ENCODE measurements at places on chromosomes 7 and 10.
A peak's percentile ranks its signal among the peaks of the same experiment; 100 is the strongest.

DNA sequence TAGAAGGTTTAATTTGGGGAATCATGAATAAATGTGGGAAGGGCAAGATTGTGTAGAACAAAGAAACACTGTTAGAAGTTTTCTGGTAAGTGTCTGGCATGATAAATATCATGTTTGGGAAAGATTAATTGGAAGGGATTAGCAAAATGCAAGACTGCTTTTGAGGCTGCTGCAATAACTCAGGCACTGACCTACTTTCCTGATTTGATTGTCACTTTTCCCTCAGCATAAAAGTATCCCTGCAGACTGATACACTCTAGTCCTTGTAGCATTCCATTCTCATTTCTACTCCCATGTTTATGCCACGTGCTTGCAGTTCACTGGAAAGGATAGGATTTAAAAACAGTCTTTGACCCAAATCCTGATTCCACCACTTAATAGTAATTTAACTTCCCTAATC, 303.3 kb upstream of the SEMA3A start:
- DNase-seq = no peak

DNA sequence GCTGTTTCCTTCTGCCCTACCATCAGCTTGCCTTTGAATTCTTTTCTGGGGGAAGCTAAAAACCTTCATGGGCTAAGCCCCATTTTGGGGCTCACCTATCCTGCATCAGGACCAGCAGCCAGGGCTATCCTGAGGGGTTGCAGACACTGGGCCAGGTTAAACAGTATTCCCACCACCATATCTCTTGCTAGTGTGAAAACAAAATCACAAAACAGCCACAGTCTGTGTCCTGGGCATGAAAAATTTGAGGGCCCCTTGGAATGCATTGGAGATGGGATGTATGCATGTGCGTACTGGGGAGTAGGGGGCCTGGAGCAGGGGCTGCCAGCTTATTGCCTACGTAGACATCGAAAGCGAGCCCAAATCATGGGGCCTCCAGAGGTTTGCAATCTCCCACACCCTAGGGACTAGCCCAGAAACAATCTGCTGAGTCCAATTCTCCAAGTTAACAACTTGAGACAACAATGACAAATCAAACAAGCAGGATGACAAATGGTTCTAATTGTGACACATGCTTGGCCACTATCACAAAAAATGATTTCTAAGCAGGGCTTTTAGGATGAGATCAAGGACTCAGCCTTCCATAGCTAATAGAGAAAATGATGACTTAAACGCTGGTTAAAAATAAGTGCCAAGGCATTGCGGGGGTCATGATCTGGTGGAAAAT, 557.1 kb downstream of the KCNMA1 start:
- DNase-seq = no peak

DNA sequence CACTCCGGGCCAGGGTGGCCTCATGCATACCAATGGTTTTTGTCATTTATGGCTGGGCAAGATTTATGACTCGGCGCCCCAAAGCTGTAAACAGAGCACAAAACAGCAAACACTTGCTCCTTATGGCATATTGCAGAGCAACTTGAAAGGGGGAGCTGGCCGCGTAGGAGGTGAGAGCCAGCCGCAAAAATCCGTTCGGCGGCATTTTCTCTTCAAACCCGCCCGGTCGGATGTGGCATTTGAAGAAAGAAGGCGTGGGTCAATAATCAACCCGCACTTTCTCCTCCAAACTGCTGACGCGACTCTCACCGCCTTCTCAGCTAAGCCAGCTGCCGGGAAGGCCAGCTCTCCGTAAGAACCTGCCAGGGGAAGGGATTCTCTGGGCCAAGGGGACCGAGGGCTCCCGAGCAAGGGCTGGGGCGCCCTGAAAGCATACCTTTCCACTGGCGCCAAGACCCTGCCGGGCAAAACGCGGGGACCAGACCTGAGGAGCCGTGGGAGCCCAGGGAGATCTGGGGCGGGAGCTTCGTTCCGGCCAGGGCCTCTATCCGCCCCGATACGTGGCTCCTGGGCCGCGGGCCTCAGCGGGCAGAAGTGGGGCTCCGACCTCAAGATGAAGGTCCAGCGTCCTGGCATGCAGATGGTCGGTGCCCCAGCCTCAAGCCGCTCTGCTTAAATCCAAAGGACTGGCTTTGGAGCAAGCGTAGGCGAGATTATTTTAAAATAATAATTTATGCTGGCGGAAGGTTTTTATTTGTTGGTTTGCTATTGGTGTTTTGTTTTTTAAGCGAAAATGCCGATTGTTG, 12.9 kb upstream of the HOXA2 start:
- no peak for DNase-seq

DNA sequence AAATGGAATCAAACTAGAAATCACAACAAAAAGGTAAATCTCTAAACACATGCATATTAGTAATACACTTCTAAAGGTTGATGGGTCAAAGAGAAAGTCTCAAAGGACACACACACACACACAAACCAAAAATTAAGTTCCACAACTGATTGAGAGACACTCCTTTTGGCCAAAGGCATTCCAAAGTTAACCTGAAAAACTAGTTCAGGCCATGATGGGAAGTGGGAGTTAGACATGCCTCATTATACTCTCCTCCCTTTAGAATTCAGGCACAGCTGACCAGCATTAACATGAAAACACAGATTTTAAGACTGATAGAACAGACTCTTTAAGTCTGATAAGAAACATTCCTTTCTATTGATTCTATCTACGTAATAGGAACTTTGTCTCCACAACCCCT, 332.4 kb upstream of the IGFBP3 start:
- DNase-seq = no peak

- no peak for DNase-seq
Measured at GRCh38 chr10:115417585-115418265, 324.6 kb downstream of the ATRNL1 start.

- no peak for DNase-seq
Measured at GRCh38 chr10:62992145-62992721, 140.9 kb upstream of the NRBF2 start.

DNA sequence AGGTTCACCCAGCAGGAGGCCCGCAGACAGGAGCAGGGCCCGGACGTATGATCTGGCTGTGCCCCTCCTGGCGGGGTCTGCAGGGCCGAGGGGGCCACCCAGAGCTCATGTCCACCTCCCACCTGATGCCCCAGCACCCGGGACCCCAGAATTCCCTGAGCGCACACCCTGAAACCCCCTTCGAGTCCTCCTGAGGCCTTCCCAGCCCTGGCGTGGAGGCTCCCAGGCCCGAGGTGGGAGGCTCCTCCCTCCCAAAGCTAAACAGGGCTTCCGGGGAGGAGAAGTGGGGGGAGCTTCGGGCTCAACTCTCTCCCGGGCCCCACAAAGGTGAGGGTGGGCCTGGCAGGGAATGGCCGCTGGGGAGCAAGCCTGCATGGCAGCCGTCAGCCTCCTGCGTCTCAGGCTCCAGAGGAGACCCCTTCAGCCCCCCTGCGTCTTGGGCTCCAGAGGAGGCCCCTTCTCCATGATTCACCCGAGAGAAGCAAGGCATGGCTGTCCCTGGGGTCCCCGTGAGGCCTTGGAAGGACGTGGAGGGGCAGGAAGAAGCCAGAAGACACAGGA, 30.2 kb downstream of the MICALL2 start:
- no peak for DNase-seq

DNA sequence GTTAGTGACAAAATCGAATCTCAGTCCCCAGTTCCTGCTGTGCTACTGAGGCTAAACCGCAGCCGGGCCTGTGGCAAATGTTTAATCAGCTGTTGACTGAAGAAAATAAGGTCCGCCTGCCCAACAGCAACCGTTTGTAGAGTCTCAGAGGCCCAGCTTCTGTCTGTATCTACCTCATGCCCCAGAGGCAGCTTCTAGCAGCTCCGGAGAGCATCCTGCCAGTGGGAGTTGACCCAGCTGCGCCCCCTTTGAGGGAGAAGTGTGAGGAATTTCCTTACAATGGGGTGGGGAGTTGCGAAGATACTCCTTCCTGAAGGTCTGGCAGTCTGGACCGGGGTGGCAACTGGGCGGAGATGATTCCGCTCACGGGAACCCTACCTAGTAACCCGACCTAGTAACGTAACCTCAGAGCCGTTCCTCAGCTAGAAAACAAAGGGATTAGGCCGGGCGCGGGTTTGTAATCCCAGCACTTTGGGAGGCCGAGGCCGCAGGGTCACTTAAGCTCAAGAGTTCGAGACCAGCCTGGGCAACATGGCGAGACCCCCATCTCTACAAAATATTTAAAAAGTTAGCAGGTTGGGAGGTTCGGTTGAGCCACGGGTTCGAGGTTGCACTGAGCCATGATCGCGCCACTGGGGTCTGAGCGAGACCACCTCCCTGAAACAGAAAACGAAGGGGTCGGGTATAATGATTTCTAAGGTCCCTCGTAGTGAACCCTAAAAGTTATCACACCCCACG, 846 bp upstream of the ZNF775 start:
- DNase-seq = no peak

DNA sequence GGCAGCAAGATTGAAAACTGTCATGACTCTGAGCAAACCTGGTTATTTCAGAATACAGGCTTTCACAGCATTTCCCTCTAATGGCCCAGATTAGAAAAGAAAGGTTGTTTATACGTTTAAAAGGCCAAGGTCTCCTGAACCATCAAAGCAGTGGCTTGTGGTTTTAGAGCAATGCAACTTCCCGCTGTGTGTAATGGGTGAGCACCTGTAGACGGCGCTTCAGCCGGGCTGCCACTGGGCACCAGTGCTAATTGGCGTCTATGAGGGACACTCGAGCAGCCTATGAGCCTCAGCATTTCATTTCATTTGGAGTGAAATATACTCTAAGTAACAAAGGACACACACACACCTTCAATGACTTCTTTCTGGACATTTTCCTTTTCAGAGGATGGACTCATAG, 671.0 kb upstream of the FZD8 start:
- no peak for DNase-seq

GRCh38 chr7:151503902-151504714, 15.6 kb downstream of the RHEB start:
- peak; percentile 23 for DNase-seq

GRCh38 chr7:2537981-2538851, 17.1 kb downstream of the BRAT1 start:
- no peak for DNase-seq

DNA sequence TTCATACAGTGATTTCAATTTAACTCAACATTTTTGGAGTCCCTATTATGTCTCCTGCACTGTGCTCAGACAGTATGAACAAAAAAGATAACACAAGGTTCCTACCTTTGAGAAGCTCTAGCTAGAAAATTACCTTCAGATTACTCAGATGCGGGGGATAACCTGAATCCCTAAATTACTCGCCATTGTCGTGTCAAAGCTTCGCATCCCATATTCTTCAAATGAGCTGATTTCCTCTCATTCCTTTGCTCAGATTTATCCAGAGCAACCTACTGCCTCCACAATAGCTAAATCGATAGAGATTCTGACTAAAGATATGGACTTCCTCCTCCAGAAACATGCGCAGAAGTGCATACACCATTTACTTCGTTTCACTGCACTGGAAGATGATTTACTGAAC, 42.6 kb downstream of the ZNF800 start:
- DNase-seq = no peak

DNA sequence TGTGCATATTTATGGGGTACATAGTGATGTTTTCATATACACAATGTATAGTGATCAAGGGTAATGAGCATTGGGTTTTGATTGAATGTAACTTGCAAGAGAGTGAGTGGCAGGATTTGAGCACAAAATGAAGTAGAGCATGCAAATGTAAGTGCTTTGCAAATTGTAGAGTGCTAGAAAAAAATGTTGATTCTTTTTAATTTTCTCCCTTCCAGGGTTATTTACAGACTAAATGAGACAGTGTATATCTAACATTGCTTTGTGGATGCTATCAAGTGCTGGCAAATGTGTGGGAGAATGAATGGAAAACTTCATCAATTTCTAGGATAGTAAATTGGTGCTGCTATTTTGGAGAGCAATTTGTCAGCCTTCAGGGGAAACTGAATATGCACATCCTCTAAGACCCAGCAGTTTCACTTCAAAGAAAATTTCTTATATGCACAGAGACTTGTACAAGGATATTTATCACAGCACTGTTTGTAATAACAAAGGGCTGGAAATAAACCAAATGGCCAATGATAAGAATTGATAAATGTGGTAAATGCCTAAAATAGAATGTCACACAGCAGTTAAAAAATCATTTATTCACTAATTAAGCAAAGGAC, 120.6 kb upstream of the PLPP4 start:
- no peak for DNase-seq

DNA sequence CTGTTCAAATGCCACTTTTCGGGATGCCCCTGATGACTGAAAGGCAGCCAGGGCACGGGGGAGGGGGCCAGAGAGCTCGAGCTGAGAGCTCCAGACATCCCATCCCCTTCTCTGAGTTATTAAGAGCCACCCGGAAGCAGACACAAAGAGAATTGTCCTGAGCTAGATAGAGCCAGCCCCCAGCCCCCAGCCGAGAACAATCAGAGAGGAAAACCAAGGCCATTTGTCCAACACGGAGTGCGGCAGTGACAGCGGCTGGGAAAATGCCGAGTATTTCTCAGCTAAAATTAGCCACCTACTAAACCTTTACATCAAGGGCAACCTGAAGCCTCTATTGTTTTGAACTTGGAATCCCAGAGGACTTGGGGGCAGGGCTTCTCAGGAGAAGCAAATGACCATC, 51.0 kb downstream of the UNC5B start:
- no peak for DNase-seq

- DNase-seq = no peak
Measured at GRCh38 chr7:33423646-33424020, 294.3 kb downstream of the BBS9 start.

- DNase-seq = no peak
Measured at GRCh38 chr7:84971360-84971759, 215.5 kb downstream of the SEMA3D start.

GRCh38 chr10:10492420-10492819, 525.3 kb upstream of the CELF2 start:
- DNase-seq = no peak

DNA sequence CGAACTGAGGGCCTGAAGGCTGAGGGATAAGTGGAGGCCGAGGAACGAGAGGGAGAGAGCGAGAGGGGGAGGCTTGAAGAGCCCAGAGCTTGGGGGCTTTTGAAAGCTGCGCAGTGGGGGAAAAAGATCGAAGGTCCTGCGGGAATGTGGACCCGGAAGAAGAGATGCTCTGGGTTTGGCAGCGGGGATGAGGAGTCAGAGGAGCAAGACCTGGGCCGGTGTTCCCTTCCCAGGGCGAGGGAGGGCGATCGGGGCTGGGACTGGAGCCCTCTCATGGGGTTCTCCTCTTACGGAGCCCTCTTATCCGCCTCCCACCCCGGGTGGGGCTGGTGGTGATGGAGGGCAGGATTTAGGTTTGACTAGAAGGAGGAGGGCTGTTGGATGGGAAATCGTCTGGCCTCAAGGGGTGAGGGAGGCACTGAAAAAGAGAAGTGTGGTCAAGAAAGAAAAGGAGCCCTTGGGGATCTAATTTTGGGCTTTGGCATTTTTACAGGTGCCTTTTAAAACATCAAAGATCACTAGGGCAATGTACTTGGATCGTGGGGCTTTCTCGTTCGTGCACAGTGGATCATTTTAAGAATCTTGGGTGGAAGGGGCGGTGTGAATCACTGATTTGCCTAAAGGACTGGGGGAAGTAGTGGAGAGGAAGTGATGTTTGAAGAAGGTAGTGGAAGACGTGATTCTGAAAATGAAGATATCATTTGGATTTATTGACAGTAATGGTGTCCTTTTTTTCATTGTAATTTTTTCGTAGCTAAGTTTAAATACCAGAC, 637 bp downstream of the SAMD8 start:
- no peak for DNase-seq

GRCh38 chr7:81886211-81886764, 116.4 kb upstream of the HGF start:
- DNase-seq = no peak
